ENCODE measurements at places on chromosomes 5 and 9.

GRCh38 chr9:134515026-134515821 is 126.4 kb upstream of the COL5A1 start:
- DNase-seq, result no peak

- no peak for DNase-seq
Measured at GRCh38 chr5:164053123-164053522, 547.7 kb downstream of the MAT2B start.

GRCh38 chr5:169423580-169424278 is 122.8 kb upstream of the SLIT3 start:
- DNase-seq, result no peak

GRCh38 chr5:43017428-43017815 is 22.7 kb downstream of the ANXA2R start:
- DNase-seq, result peak; percentile 52

- no peak for DNase-seq
Measured at GRCh38 chr5:82820961-82821845, 256.0 kb downstream of the TMEM167A start.

DNA sequence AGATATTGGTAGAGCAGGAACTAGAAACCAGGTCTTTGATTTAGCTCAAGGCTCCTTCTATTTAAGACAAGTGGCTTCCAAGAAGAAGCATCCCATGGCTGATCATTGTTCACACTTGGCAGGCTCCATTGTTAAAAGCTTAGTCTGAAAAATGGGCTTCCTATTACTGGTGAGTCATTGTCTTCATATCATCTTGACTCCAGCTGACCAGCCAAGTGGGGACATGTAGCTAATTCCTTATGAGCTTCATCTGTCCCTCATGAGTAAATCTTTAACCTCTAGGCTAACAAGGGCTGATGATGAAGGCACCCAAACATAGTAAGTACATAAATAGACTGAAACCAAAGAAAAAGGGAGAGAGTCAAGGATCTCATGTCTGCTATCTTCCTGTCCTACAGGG is 530.3 kb upstream of the KLF4 start:
- no peak for DNase-seq

DNA sequence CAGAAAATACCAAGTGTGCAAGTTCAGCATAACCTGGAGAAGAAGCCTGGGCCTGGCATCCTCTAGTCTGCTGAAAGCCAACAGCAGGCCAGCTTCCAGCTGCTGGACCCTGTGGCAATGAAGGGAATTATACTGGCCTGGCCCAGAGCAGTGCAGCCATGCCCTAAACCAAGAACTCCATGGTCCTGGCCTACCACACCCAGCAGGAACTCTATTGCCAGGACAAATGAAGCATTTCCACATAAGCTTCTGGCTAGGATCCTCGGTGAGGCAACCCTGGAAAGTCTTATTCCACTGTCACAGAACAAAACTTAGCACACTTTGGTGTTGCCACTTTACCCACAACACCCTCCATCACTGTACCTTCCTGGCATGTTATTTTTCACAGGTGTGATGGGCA is 35.5 kb downstream of the CDK5RAP2 start:
- no peak for DNase-seq

- no peak for DNase-seq
Measured at GRCh38 chr5:322281-322941, 897 bp downstream of the AHRR start.

- DNase-seq, result no peak
Measured at GRCh38 chr9:133539991-133540697, 5.6 kb downstream of the ADAMTSL2 start.

DNA sequence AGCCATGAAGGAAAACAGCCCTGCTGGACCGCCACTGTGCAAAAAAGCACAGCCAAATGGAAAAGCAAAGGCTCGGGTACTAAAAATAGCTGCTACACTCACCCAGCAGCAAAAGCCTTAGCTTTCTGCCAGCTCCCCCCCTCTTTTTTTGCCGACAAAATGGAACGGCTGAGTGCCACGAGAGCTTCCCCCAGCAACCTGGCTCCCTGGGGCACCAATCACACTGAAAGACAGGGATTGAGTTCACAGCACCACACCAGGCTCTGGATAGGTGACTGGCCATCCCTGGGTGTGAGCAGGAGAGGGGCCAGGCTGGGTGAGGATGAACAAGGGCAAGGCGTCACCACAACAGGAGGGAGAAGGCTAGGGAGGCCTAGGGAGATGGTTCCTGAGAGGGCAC is 66.7 kb downstream of the SIL1 start:
- no peak for DNase-seq

Measured in bone marrow (tissue), 2 donors.